ENCODE measurements at places on chromosomes 16 and 17.

- no peak for DNase-seq
Measured at GRCh38 chr17:6456914-6457687, 12.8 kb downstream of the PIMREG start.

DNA sequence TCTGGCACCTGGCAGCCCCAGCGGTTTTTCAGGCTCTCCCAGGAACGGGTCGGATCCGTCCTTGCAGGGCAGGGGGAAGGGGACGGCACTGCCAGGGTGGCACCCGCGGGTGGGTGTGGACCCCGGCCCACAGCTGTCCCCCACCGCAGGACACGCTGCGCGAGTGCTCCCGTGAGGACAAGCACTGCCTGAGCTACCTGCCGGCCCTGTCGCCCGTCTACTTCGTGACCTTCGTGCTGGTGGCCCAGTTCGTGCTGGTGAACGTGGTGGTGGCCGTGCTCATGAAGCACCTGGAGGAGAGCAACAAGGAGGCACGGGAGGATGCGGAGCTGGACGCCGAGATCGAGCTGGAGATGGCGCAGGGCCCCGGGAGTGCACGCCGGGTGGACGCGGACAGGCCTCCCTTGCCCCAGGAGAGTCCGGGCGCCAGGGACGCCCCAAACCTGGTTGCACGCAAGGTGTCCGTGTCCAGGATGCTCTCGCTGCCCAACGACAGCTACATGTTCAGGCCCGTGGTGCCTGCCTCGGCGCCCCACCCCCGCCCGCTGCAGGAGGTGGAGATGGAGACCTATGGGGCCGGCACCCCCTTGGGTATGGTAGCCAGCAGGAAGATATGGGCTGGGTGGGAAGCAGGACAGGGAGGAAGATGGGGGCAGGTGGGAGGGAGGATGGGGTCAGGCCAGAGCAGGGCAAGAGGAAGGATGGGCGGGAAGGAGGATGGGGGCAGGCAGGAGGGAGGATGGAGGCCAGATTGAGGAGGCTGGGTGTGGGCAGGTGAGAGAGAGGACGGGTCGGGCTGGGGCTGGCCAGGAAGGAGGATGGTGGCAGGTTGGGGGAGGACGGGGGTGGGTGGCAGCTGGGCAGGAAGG lies 6.8 kb downstream of the TPSG1 start:
- DNase-seq = no peak

DNA sequence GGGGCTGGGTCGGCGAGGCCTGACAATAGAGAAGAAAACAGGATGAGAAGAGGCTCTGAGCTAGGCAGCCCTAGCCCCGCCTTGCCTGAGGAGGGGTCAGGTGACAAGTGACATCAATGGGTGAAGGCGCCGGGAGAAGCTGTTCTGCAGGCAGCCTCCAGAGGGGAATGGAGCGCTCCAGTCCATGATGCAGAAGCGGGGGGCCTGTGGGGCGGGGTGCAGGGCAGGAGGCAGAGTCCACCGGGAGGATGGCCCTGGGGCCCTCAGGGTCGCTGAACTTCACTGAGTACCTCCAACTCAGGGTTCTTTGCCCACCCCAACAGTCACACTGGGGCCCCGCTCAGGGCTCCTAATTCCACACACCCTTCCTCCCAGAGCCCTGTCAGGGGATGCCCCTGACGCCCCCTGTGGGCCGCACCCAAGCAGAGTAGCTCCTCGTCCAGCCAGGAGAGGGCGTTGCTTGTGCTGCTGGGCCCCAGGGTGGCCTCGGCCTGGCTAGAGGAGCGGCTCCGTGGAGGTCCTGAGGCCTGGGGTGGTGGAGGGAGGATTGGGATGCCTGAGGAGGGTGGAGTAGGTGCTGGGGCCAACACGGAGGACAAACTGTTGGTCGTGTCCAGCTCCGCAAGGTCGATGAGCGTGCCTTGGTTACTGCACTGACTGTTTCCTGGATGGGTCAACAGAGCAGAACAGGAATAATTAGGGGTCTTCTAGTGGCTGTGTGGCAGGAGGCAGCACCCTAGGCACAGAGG lies 20.8 kb downstream of the GGA3 start:
- DNase-seq = no peak

DNA sequence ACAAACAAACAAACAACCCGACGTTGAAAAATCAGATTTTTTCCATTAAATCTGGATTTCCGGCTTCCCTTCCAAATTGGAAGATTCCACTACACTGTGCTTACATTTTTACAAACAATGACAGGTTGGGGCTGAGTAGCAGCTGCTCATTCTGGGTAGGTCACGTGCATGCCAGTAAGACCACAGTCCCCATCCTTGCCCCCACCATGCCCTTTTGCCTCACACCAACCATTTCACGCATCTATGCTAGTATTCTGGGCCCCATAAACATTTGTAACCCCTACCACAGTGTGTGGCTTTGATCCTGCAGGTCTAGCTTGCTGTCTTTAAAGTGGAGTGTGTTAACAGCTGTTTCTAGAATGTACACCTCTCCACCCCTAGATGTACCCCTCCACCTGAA lies 366.1 kb downstream of the XYLT1 start:
- no peak for DNase-seq

DNA sequence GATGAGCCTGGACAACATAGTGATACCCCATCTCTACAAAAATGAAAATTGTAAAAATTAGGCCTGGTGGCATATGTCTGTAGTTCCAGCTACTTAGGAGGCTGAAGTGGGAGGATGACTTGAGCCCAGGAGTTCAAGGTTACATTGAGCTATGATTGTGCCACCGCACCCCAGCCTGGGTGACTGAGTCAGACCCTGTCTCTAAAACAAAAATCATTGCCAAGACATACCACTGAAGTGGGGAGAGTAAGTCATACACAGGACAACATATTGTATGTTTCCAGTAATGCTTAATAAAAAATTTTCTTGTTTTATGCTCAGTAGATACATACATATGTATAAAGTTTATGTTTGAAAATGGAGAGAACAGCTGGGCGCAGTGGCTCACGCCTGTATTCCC lies 39.2 kb downstream of the NDE1 start:
- no peak for DNase-seq

- no peak for DNase-seq
Measured at GRCh38 chr16:12584488-12585233, 219.0 kb downstream of the CPPED1 start.

GRCh38 chr16:46688101-46688653 lies 801 bp downstream of the VPS35 start:
- no peak for DNase-seq

GRCh38 chr17:17069849-17070248 lies 27.6 kb downstream of the MPRIP start:
- no peak for DNase-seq

DNA sequence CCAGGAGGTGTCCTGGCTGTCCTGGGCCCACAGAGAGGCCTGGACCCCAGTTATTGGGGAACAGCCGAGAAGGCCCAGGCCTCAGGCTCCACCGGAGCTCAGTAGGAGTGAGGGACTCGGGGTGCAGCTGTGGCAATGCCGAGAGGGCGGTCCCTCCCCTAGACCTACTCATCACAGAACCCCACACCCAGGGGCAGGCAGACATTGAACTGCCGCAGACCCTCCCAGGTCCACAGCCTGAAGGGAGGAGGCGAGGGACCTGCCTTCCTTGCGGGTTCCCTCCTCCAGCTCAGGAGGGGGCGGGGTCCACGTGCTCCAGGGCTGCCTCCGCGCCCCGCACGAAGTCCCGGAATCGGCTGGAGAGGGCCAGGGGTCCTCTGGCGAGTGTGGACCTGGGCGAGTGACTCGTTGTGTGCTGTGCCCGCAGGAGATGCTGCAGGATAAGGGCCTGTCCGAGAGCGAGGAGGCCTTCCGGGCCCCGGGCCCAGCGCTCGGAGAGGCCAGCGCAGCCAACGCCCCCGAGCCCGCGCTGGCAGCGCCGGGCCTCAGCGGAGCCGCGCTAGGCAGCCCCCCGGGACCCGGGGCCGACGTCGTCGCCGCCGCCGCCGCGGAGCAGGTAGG lies 3.9 kb downstream of the TBX4 start:
- DNase-seq = no peak

GRCh38 chr16:80997139-80997798 lies 9.4 kb downstream of the CMC2 start:
- DNase-seq = no peak

DNA sequence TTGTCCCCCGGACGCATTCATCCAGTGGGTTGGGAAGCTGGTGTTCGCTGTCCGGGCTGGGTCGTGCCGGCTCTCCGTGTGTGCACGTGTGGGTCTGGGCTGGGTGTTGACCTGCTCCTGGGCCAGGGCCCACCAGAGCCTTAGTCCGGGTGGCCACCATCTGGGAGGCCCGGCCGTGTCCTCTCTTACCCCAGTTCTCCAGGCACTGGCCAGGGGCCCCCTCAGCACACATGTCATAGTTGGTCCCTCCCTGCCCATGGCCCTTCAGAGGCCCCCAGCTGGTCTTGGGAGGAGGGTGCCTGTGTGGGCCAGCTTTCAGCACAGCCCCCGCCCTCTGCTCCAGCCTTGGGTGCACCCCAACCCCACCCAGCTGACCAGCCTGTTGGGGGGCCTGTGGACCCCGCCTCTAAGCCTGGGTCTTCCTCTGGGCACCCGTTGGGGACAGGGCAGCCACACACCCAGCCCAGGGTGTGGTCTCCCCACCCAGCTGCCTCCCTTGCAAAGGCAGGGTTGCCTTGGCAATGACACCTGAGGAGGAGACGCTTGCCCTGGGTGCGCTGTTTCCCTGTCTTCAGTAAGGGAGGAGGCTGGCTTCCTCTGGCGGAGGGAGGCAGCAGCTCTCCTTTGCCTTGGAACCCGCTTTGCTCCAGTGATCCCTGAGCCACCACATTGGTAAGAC lies 77.4 kb downstream of the JPH3 start:
- DNase-seq = no peak

DNA sequence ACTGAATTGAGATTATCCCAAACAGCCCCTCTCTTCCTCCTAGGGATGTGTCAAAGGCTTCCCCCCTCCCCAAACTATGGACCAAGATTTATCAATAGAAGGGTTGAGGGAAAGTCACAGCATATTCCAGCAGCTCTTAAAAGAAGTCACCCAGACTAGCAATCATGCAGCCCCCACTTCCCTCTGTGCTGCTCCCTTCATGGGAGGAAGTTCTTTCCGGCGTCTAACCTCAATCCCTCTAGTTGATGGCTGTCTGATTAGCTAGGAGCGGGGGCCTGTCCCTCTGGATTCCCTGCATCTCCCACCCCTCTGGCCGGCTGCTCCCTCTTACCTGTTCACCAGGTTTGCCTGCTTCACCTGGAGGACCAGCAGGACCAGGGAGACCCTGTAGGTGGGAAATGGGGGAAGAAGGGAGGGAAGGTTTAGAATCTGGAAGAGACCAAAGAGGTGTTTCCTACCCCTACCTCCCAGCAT lies 9.2 kb downstream of the COL1A1 start:
- DNase-seq = no peak

DNA sequence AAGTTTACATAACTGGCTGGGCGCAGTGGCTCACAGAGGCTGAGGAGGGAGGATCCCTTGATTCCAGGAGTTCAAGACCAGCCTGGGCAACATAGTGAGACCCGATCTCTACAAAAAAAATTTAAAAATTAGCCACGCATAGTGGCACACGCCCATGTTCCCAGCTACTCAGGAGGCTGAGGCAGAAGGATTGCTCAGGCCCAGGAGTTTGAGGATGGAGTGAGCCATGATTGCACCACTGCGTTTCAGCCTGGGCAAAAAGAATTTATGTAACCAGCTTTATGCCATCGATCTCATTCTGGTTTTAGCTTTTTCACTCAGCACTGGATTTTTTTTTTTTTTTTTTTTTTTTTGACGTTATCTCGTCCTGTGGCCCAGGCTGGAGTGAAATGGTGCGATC lies 9.1 kb upstream of the CD300E start:
- DNase-seq = no peak

DNA sequence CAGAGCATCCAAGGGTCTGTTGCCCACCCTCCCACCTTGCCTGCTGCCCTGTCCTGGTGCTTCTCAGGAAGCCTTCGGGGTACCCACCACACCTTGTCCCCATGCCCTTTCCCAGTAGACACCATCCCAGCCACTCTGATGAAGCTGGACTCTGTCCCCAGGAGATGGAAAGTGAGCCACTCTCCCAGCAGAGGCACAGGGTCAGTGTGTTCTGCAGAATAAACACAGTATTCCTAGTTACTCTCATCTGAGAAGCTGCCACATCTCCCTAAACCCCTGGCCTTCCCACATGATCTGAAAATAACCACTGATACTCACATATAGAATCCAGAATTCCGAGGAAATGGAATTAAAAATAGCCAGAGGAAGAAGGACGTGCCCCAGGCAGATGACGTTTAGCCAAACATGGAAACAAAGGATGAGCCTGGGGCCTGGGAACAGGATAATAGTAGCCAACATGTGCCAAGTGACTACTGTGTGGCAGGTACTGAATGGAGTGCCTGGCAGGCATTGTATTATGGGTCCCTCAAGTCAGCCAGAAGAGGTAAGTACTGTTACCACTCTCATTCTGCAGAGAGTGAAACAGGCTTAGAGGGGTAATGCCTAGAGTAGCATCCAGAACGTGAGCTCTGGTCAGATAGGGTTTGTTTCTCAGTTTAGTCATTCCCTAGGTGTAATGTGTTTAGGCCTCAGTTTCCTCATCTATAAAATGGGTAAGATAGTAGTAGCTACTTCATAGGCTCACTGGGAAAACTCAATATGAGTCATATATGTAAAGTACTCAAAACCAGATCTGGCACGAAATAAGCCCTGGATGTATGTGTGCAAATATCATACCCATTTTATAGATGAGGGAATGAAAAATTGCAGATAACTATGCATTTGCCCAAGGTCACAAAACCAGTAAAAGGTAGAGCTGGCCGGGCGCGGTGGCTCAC lies 20.8 kb upstream of the PEMT start:
- DNase-seq = no peak

DNA sequence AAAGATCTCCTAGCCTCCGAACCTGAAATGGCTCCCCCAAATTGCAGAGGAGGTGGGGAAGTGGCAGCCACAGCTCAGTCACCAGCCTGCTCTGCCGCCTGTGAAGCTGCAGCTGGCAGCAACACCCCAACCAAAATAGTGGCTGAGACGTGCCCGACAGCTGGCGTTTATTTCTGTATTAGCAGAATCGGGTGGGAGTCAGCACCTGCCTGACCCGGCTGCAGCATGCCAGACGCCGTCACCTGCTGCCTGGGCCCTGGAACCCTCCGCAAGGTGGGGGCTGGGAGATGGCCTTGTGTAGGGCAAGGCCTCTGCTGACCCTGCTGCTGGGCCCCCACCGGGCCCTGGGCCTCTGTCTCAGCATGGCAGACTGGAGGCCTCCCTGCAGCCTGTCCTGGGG lies 17.5 kb upstream of the PABPN1L start:
- DNase-seq = no peak

- DNase-seq = no peak
Measured at GRCh38 chr17:68579194-68579927, 21.8 kb downstream of the FAM20A start.

GRCh38 chr17:29111816-29112499 lies 68.2 kb downstream of the MYO18A start:
- DNase-seq = no peak

Measured in NCI-H1417 treated with DMSO at 0.1 percent for 48 hours (cell line).